ENCODE measurements at places on chromosomes 3 and 15.

GRCh38 chr15:71447328-71448250 is 332.3 kb downstream of the THSD4 start:
- DNase-seq = peak; percentile 25

DNA sequence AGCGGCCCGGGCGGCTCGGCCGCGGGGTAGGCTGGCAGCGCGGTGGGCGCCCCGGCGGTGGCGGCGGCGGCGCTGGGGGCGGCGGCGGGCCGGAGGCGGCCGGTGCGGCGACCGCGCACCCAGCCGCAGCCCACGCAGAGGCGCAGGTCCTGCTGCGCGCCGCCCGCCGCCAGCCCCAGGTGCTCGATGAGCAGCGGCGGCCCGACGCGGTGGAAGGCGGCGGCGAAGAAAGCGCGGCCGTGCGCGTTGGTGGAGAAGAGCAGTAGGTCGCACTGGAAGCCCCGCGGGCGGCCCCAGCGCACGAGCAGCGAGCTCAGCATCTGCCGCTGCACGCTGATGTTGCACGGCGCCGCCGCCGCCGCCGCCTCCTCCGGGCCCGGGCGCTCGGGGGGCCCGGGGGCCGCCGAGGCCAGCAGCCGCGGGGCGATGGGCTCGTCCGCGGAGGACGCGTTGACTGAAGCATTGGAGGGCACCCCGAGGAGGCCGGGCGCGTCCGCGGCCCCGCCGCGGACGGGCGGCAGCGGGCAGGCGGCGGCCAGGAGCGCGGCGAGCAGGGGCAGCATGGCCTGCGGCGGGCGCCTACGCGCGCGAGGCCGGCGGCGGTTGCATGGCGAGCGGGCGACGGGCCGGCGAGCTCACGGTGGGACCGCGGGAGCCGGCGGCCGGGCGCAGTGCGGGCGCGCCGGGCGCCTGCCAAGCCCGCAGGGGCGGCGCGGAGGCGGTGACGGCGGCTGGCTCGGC is 452 bp downstream of the TMEM158 start:
- DNase-seq = peak; percentile 25

DNA sequence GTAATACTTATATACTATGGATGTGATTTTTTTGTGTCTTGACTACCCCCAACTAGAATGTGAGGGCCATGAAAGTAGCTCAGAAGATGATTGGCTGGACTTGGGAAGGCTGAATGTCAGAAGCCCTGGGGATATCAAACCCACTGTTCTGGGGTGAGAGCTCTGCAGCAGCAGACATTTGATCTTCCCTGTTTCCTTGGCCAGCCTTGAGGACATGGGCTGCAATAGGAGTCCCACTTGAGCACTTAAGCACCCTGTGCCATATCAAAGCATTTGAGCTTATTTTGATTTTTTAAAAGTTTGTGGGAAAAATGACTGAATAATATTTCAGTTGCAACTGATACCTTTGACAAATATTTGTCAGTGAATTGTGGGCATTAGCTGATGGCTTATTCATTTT is 21.7 kb downstream of the GTF2E1 start:
- DNase-seq = no peak

- no peak for DNase-seq
These were observed 81.2 kb downstream of the ZNF621 start for GRCh38 chr3:40605960-40606359.

GRCh38 chr15:68784206-68784605 is 36.5 kb downstream of the ANP32A start:
- DNase-seq = no peak

- no peak for DNase-seq
These were observed 58.9 kb downstream of the GASK1A start for GRCh38 chr3:43038010-43038409.

- peak; percentile 64 for DNase-seq
These were observed 12.1 kb downstream of the LACTB start for GRCh38 chr15:63133786-63134185.

DNA sequence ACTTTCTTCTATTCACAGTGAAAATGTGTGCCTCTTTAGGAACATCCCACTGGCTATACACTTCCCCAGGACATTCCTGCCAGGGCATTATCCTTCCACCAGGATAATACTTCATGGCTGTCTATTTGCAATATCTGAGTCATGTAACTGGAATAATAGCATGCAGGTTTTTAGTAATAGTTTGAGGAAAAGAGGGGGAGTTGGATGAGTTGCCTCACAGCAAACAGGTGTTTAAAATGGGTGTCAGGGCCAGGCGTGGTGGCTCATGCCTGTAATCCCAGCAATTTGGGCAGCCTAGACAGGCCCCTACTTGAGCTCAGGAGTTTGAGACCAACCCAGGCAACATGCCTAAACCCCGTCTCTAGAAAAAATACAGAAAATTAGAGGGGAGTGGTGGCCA is 585.9 kb downstream of the DIPK2A start:
- no peak for DNase-seq

DNA sequence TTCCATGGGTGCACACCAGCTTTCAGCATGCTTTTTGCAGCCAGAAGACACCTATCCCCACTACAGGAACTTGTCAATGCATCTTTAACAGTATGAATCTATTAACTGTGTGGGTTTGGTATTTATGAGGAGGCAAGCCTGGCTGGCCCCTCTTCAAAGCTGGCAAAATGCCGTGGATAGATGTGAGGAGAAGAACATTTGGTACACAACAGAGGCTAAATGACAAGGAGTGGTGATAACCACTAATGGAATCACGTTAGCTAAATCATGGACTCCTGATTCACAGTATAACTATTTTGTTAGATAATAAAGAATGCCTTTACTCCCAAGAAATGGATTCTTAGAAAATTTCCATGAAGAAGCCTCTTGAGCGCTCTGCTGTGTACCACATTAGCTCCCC is 187.2 kb downstream of the CLSTN2 start:
- DNase-seq = no peak
